ENCODE measurements at places on chromosomes 12 and 14.

DNA sequence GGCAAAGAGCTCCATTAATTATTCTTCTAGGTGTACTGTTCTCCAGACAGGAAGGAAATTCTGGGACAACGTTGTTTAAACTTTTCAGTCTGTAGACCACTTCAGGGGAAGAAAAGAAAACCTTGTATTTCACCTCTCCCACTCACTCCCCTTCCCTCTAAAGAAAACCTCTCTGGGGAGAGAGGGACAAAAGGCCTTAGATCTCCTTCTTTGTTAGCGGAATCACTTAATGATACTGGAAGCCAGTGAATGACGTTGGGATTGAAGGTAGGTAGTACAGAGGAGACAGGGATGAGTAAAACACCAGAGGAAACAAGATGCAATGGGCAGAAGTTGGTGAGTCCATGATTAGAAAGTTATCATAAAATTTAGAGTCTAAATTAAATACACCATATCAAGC, 38.7 kb upstream of the SGPP1 start:
- DNase-seq = no peak

GRCh38 chr12:3543826-3544225, 52.8 kb downstream of the PRMT8 start:
- no peak for DNase-seq

DNA sequence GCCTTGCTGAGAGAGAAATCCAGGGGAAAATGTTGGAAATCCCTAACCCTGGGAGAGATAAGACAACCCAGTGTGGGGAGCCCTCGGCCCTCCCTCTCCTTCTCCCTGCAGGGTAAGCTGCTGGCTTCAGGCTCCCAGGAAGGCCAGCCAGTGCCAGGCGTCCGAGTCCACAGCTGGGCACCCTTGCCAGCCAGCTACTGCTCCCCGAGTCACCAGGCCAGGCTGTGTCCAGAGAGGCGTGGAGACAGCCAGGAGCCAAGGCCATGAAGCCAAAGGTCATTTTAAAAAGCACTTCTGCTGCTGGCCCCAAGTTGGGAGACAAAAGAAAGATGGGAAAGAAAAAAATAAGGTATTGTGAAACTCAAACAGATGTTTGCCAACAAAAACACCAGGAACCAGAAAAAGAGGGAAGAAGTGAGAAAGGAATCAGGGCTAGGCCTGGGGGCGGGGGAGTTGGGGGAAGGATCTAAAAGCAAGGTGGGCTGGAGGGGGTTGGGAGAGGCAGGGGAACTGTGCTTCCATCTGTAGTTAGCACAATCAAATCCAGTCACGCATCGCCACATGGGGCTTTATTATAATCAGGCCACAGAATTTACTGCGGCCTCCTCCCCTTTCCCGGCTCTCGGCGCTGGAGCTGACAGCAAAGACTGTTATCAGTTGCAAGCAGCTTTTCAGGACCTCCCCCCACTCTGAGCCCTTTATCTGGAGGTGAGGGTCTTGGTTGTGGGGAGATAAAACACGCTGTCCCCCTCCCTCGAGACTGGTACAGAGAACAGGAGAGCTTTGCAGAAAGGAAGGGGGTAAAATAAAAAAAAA, 33.5 kb downstream of the RBM19 start:
- no peak for DNase-seq

- no peak for DNase-seq
Observed at GRCh38 chr14:43789458-43789857, 717.6 kb downstream of the FSCB start.

- DNase-seq = peak; percentile 23
Observed at GRCh38 chr12:26750531-26751175, 82.3 kb downstream of the ITPR2 start.

DNA sequence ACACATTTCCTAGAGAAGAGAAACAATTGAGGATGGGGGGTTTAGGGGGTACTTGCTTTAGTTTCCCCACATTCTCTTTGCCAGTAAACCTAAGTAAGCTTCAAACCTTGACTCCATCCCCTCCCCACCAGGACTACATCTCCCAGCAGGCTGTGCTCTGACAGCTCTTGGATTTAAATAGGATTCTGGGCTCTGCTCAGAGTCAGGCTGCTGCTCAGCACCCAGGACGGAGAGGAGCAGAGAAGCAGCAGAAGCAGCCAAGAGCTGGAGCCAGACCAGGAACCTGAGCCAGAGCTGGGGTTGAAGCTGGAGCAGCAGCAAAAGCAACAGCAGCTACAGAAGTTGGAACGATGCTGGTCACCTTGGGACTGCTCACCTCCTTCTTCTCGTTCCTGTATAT, 20.6 kb downstream of the RDH12 start:
- no peak for DNase-seq

DNA sequence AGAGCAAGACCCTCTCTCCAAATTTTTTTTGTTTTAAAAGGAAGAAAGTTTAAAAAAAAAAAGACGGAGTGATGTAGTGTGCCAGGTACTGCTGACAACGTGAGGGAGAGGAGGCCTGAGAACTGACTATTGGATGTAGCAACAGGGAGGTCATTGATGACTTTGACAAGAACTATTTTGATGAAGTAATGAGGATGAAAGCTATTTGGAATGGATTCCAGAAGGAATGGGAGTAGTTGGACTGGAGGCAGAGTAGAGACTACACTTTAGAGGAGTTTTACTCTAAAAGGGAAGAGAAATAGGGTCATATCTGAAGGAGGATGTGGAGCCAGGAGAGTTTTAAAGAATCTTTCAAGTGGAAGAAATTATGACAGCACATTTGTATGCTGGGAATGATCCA, 27.8 kb upstream of the SLC38A2 start:
- DNase-seq = no peak

DNA sequence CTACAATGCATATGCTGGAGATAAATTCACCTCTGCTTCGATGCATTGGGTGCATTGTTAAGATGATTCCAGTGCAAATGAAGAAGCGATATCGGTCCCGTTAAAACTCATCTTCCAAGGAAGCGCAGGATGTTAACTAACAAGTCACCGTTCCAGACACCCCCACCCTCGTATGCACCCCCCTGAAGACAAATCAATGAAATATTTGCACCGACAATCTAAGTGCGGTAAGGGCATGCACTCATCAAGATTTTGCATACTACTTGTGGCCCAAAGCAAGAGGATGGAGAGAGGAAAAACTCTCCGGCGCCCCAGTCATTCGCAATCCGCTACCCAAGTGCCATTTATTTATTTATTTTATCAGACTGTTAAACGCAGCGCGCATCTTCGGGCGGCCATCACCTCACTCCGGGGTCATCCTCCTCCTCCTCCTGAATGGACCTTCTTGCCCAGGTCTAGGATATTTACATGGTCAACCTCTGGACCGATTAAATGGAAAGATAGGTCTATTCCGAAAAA, 1.2 kb downstream of the NOVA1 start:
- no peak for DNase-seq

Measured in stimulated activated naive CD8-positive, alpha-beta T cell treated with anti-CD3 and anti-CD28 coated beads, Interleukin-15, Interleukin-2, amounts not matched to agents 100 U/mL and 50 U/mL, for 24 hours (primary cell).